Activated CD4-positive, alpha-beta T cell treated with anti-CD3 and anti-CD28 coated beads, Interleukin-2, amount 50 U/mL, for 48 hours (primary cell): ENCODE measurements at places on chromosomes 13 and 19.
A peak's percentile ranks its signal among the peaks of the same experiment; 100 is the strongest.

DNA sequence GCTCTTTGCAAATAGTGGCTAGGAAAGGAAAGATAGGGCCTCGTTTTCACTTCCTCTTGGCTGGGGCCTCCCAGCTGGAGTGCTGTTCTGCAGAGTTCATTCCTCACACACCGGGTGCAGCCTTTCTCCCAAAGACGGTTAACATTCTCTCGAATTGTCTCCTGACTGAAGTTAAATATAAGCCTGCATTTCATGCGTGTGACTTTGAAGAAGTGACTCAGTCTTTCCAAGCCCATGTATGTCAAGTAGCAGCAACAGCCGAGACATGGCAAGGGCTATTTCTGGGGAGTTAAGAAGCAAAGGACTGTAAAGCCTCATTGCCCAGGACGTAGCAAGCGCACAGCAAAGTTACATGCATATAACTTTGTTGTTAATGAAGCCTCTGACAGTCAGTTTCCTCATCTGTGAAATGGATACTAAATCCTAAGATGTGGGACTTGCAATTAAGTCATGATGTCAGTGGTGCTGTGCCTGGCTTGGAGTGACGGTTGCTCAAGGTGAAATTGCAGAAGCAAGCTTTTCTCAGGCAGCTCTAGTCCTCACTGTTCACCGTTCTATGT, 502.4 kb downstream of the MYO16 start:
- no peak for DNase-seq

GRCh38 chr13:74024314-74024713, 109.9 kb downstream of the KLF12 start:
- no peak for DNase-seq

GRCh38 chr19:13920940-13921747, 15.1 kb downstream of the CC2D1A start:
- peak; percentile 15 for DNase-seq

GRCh38 chr19:41265395-41266153, 1.4 kb downstream of the HNRNPUL1 start:
- DNase-seq = peak; percentile 20

DNA sequence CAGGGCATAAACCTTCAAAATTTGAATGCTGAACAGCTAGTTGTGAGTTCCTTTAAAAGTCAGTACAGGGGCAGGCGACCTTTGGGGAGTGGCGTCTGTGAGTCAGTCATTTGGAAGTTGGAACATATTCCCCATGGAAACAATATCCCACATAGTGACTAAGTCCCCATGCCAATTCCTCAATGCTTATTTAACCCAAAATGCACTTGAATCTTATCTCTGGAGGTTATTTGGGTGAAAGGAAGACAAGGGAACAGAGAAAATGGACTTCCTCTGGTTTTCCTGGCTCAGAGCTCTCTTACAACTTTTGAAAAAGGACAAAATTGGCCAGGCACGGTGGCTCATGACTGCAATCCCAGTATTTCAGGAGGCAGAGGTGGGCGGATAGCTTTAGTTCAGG, 479.2 kb upstream of the NBEA start:
- no peak for DNase-seq

GRCh38 chr13:51620165-51620983, 36.1 kb downstream of the WDFY2 start:
- DNase-seq = no peak

GRCh38 chr19:49475191-49475917, 1.3 kb downstream of the FLT3LG start:
- peak; percentile 31 for DNase-seq

DNA sequence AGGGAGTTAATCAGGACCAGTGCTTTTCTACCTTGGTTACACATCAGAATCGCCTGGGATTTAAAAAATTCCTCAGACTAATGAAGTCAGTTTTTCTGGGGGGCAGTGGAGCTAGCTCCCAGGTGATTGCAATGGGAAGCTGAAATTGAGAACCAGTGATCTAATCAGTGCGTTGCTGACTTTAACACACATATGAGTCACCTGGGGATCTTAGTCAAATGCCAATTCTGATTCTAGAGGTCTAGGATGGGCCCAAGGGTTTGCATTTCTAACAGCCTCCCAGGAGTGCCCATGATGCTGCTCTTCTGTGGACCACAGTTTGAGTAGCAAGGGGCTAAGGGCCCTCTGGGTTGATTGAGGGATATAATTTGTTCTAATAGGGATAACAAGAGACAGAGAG, 54.5 kb downstream of the KL start:
- DNase-seq = no peak

- no peak for DNase-seq
Measured at GRCh38 chr13:53104136-53104535, 75.5 kb downstream of the OLFM4 start.

- DNase-seq = no peak
Measured at GRCh38 chr13:96091164-96092117, 1.5 kb downstream of the HS6ST3 start.

GRCh38 chr13:101412076-101412475, 4.2 kb downstream of the NALCN start:
- no peak for DNase-seq

- DNase-seq = no peak
Measured at GRCh38 chr13:40274103-40274502, 392.3 kb downstream of the FOXO1 start.

DNA sequence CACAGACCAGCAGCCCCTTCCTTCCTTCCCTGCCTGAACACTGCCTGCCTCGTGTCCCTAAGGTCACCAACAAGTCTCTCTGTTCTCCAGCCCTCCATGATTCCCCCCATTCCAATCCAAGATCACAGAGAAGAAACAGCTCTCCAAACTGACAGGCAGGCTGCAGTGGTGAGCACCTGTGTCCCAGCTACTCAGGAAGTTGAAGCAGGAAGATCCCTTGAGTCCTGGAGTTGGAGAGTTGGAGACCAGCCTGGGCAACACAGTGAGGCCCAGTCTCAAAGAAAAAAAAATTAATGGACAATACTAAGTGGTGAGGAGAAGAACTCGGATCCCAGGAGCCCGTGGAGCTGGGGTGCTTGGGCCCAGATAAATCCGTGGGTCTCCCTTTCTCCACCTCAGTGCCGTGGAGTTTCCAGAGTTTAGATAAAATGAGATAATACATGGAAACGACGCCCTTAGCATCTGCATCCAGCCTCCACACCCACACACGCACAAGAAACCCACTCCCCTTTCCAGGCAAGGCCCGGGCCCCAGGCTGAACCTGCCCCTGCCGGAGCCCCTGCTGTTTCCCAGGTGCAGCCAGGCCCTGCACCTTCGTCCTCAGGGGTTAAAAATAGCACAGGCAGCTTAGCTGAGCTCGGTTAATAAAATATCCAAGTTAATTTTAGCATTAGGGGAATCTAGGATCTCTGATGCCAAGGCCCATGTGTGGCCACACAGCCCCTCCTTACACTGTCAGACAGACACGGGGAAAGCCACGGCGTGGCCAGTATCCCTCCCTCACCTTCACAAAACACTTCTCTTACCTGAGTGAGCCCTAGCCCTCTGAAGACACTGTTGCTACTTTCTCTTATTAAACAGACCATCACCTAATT, 4.7 kb downstream of the RASA3 start:
- DNase-seq = no peak

DNA sequence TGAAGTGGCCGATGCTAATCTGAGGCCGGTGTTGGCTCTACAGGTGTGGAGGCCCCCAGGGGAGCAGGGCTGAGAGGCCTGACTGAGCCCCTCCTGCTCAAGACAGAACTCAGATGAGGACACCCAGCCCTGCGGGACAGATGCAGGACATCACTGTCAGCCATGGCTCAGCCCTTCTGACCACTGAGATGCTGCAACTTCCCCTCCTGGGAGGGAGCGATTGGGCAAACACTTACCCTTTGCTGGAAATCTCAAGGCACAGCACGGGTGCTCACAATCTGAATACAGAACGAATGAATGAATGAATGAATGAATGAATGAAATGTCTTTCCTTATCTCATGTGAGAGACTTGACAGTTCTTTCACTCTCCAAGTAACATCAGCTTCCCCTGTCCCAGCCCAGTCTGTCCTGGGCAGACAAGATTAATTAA, 3.5 kb upstream of the SIGLEC7 start:
- DNase-seq = no peak

- no peak for DNase-seq
Measured at GRCh38 chr19:7622933-7623685, 6.2 kb downstream of the XAB2 start.

DNA sequence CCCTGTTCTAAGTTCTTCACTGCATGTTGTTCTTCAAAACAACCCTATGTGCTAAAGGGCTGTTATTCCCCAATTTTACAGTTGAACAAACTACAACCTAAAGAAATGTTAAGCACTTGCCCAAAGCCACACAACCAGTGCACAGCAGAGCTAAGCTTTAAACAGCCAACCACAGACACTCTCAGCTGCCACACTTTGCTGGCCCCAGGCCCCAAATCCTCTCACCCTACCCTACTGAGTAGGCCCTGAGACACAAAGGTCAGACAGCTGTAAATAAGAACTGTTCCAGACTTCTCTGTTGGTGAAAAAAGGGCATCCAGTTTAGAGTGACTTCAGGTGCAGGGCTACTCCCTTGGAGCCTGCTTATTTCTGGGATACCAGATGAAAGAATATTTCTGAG, 30.0 kb downstream of the GRIK5 start:
- DNase-seq = no peak

- no peak for DNase-seq
Measured at GRCh38 chr13:23642110-23642509, 71.9 kb downstream of the TNFRSF19 start.

- no peak for DNase-seq
Measured at GRCh38 chr19:23904406-23904805, 10.3 kb upstream of the ZNF726 start.

GRCh38 chr19:33659835-33660234, 38.1 kb downstream of the CHST8 start:
- no peak for DNase-seq

DNA sequence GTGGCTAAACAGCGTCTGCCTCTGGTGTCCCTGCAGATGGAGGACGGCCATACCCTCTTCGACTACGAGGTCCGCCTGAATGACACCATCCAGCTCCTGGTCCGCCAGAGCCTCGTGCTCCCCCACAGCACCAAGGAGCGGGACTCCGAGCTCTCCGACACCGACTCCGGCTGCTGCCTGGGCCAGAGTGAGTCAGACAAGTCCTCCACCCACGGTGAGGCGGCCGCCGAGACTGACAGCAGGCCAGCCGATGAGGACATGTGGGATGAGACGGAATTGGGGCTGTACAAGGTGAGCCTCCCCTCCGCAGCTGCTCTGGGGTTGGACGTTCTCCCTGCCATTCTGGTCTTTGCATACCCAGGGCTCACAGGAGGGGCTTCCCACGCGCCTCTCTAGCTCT, 19.9 kb downstream of the UHRF1 start:
- no peak for DNase-seq

GRCh38 chr19:42693760-42694350, 46.4 kb downstream of the PSG3 start:
- DNase-seq = peak; percentile 8

- DNase-seq = no peak
Measured at GRCh38 chr13:109126178-109126577, 496.8 kb downstream of the MYO16 start.

DNA sequence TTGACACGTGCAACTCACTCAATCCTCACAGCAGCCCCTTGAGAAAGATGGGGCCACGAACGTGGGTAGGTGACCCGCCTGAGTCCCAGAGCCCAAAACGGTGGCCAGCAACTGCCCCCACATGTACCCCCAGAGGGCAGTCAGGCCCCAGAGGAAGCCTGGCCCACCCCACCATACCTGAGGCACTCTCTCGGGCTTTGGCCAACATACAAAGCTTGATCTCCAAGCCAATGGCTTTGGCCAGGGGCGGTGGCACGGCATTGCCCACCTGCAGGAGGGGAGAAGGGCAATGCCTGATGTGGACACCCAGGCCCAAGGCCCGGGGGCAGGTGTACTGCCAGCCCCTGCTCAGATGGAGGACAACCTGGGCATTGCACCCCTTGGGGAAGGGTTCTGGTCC, 14.3 kb upstream of the EIF3G start:
- DNase-seq = no peak

GRCh38 chr13:80603351-80603750, 262.4 kb upstream of the SPRY2 start:
- DNase-seq = no peak

GRCh38 chr19:46453661-46454060, 17.7 kb downstream of the PNMA8A start:
- no peak for DNase-seq

DNA sequence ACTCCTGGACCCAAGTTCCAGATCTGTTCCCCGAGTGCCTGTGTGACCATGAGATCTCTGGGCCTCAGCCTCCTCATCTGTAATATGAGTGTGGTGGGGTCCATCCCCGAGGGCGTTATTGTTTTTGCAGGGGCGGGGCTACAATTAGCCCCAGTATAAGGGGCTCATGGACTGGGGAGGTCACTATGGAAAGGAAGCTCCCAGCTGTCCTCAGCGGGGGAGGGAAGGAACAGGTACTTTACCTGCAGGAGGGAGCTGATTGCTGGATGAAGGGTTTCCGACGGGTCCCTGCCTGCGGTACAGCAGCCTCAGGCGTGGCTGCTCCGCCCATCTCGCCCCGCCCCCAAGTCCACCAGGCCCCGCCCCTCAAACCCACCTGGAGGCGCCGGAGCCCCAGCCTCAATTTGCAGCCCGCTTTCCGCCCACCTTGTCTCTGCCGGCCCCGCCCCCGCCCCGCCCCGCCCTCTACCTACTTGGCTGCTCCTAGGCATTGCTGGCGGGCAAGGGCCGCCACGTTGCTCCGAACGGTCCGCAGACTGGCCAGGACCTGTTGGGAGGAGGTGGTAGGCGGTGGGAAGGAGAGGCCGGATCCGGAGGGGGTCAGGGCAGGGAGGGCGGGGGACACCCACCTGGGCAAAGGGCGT, 5.5 kb downstream of the PDE4C start:
- DNase-seq = no peak

GRCh38 chr13:65292488-65292901, 1937.6 kb downstream of the PCDH9 start:
- DNase-seq = no peak

DNA sequence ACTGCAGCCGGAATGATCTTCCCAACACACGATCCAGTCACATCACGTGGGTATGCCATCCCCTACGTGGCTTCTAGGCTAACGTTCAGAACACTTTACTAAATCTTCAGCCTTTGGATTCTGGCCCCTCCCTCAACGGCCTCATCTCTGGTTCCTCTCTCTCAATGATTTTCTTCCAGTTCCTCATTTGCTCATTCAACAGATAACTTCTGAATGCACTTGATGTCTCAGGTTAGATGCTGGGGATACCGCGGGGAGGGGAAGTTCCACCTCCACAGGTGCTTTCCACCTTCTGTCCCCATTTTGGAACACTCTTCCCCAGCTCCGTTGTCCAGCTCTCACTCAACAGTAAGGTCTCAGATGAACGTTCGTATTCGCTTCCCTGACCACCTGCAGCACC, 66.1 kb downstream of the ATP7B start:
- no peak for DNase-seq
